CD4-positive, alpha-beta T cell (primary cell): ENCODE measurements at places on chromosomes 12 and 14.

- DNase-seq = no peak
Observed at GRCh38 chr14:86826661-86827060, 1166.3 kb downstream of the GALC start.

DNA sequence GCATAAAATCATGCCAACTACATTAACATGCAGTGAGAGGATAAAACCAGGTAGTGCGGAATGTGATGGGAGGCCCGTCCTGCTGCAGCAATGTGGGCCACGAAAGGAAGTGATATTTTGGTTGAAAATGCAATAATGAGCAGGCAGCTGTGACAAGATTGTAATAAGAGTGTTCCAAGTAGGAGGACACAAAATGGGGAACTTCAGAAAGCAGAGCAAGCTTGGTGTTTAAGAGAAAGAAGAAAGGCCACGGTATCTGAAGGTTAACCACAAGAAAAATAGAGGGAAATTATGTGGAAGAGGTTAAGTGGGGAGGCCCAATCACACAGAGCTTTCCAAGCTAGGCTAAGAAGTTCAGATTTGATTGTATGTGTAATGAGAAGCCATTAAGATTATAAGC is 34.3 kb downstream of the OVCH1 start:
- DNase-seq = no peak

GRCh38 chr12:99372257-99372920 is 275.2 kb upstream of the GARIN6 start:
- no peak for DNase-seq

- DNase-seq = no peak
Observed at GRCh38 chr14:62234849-62235248, 472.6 kb downstream of the SNAPC1 start.

GRCh38 chr12:3493043-3493858 is 2.2 kb downstream of the PRMT8 start:
- no peak for DNase-seq

DNA sequence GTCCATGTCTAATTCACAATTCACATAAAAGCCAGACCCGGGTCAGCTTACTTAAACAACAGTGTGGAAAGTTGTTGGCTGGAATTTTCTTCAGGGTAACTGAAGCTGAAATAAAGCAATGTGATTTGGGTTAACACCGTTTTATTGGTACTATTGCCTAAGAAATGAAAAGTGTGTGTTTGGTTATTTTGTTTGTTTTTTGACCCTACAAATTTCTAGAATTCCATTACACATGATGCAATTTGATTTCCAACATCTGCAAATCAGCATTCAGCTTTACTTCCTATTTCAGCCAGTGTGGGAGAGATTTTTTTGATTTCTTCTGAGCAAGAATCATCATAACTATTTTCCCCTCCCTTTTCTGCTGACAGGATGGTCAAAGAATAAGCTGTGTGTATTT is 45.7 kb upstream of the CLMN start:
- DNase-seq = no peak

GRCh38 chr14:23538785-23539184 is 12.8 kb downstream of the ZFHX2 start:
- DNase-seq = no peak

- DNase-seq = peak; percentile 24
Observed at GRCh38 chr14:102140027-102140749, 491 bp downstream of the WDR20 start.

DNA sequence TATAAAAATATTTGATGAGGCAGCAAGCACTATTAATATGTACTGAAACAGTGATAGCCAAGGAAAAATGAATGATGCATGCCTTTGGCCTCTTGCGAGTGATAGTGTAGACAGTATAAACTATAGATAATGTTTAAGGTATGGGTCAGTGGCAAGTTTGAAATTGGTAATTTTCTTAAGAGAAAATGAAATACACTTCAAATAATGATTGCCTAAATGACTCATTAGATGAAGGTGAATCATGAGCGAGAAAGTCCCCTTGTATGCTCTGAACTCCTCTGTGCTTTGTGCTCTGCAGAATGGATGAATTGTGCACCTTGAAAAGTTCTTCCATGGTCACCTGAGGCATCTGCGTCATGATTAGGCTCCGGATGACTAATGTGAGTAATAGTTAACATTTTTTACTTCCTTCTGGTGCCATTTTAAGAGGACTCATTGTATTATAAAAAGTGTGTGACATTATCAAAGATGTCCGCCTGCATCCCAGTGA is 84.9 kb upstream of the RTL1 start:
- DNase-seq = no peak

DNA sequence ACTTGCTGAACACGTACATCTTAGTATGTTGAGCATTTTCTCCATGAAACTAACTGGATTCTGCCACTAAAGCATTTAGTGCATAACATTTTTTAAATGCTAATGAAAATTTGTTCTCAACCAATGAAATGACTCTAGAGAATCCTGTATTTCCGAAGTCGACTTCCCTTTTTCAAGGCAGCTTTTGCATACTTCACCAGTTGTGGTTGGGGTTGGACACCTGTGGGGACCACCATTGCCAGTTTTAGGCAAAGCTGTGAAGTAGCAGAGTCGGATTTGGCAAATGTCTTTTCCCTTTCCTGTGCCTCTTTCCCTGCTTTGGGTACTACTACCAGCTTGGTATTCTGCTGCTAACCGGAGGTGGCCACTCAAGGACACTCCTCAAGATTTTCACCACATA is 349.2 kb downstream of the BCAT1 start:
- no peak for DNase-seq

GRCh38 chr14:101854366-101854765 is 92.9 kb downstream of the PPP2R5C start:
- peak; percentile 62 for DNase-seq

GRCh38 chr12:64946132-64946829 is 121.8 kb downstream of the TBC1D30 start:
- no peak for DNase-seq

DNA sequence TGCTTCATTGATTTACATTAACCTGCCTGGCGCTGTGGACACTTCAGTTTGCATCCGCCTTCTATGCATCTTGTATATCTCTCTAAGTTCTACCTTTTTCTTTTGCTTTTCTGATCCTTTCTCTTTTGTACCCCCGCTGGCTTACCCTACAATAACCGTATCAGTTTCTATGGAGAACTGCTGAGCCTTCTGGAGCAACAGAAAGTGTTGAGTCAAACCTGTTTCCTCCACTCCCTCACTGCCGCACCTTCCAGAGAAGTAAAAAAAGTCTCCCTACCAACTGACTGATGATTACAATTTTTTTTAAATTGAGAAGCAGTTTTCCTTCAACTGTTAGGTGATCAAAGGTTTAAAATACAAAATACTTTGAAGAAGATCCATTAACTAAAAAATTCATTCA is 17.4 kb downstream of the EXD2 start:
- DNase-seq = no peak

DNA sequence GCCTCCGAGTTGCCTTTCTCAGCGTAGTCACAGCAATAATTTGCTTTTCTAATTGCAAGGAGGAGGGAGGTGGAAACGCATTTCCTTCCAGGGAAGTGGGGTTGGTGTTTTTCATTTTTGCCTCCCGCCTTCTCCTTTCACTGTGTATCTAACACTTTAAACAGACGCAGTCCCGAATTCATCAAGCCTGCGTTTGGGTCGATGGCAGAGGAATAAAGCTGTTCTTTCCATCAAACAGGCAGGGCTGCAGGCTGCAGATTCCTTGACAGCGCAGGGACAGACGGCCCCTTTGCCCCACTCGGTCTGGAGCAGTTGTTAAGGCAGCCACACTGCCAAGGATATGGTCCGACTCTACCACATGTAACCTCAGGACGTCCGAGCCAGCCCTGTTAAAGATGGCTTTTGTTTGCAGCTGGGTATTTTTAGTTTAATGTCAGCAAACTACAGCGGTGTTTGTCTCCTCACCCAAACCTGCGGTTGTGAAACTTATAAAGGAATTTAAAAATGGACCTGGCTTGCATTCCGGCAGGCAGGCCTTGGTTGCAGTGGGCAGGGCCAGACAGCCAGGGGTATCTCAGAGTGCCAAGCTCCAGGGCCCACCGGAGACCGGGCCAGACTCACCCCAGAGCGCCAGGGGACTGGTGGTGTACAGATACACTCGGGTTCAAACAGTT is 2.1 kb downstream of the CHST11 start:
- peak; percentile 30 for DNase-seq

GRCh38 chr12:61765926-61766325 is 494.3 kb upstream of the USP15 start:
- no peak for DNase-seq
